Activated CD4-positive, alpha-beta memory T cell treated with anti-CD3 and anti-CD28 coated beads, Interleukin-2, amount 10 ng/mL, durations not matched to agents 7 days and 5 days (primary cell): ENCODE measurements at places on chromosomes 1 and 21. TPM values are rescaled to one million over a fixed set of nuclear protein-coding genes. Genes with fewer than 3 reads are reported as not detected.

The ETNK2 gene
- 0.08 TPM for total RNA-seq

The PLPPR4 gene
- not detected for total RNA-seq

The PLD5 gene
- total RNA-seq, result not detected

The PTPN14 gene
- total RNA-seq, result 0.28 TPM

The ZNF697 gene
- total RNA-seq, result 0.13 TPM

The RBM15 gene
- total RNA-seq, result 63.4 TPM

The TMIGD3 gene
- not detected for total RNA-seq

The DLGAP3 gene
- total RNA-seq, result 0.88 TPM

The KDM5B gene
- 59.5 TPM for total RNA-seq

The TESK2 gene
- total RNA-seq, result 4.3 TPM

The PDPN gene
- total RNA-seq, result not detected

The CRNN gene
- not detected for total RNA-seq

The MTF1 gene
- 27.5 TPM for total RNA-seq

The CNST gene
- total RNA-seq, result 39.3 TPM

The CHIA gene
- total RNA-seq, result not detected

The C4BPB gene
- total RNA-seq, result 0.43 TPM

The G0S2 gene
- total RNA-seq, result 7.3 TPM

The TLCD4 gene
- total RNA-seq, result 0.03 TPM

The RHEX gene
- total RNA-seq, result not detected

The PAQR6 gene
- 6.3 TPM for total RNA-seq

The USH2A gene
- total RNA-seq, result not detected

The STUM gene
- total RNA-seq, result not detected

The IRF6 gene
- total RNA-seq, result 0.10 TPM

The NR0B2 gene
- total RNA-seq, result not detected

The RGS8 gene
- not detected for total RNA-seq

The CELA2A gene
- total RNA-seq, result not detected

The GPR161 gene
- 0.65 TPM for total RNA-seq

The TSPEAR gene
- total RNA-seq, result not detected

The PITHD1 gene
- 50.0 TPM for total RNA-seq

The TAS1R2 gene
- total RNA-seq, result not detected

The RIPK4 gene
- total RNA-seq, result not detected

The CITED4 gene
- total RNA-seq, result 6.9 TPM

The RPL11 gene
- 1,084 TPM for total RNA-seq

The C1orf105 gene
- total RNA-seq, result not detected

The SLAMF9 gene
- not detected for total RNA-seq

The IGSF9 gene
- total RNA-seq, result not detected

The LEMD1 gene
- total RNA-seq, result 1.1 TPM

The IGSF3 gene
- total RNA-seq, result 0.58 TPM

The MCOLN2 gene
- total RNA-seq, result 28.2 TPM

The DTL gene
- 59.6 TPM for total RNA-seq

The SH3BGR gene
- total RNA-seq, result 1.7 TPM

The PLEKHN1 gene
- 8.2 TPM for total RNA-seq

The PGLYRP3 gene
- not detected for total RNA-seq

The GJA8 gene
- not detected for total RNA-seq

The HES3 gene
- total RNA-seq, result not detected

The NUDT17 gene
- total RNA-seq, result 2.7 TPM

The FAM177B gene
- not detected for total RNA-seq
